ENCODE measurements at places on chromosomes 1 and 21.

- no peak for DNase-seq
Observed at GRCh38 chr1:159012495-159012894, 2.8 kb downstream of the IFI16 start.

GRCh38 chr1:177411381-177411780 is 240.6 kb downstream of the BRINP2 start:
- no peak for DNase-seq

- DNase-seq = no peak
Observed at GRCh38 chr1:175808999-175809398, 65.6 kb upstream of the TNR start.

GRCh38 chr1:230293390-230293700 is 132.8 kb downstream of the PGBD5 start:
- no peak for DNase-seq

DNA sequence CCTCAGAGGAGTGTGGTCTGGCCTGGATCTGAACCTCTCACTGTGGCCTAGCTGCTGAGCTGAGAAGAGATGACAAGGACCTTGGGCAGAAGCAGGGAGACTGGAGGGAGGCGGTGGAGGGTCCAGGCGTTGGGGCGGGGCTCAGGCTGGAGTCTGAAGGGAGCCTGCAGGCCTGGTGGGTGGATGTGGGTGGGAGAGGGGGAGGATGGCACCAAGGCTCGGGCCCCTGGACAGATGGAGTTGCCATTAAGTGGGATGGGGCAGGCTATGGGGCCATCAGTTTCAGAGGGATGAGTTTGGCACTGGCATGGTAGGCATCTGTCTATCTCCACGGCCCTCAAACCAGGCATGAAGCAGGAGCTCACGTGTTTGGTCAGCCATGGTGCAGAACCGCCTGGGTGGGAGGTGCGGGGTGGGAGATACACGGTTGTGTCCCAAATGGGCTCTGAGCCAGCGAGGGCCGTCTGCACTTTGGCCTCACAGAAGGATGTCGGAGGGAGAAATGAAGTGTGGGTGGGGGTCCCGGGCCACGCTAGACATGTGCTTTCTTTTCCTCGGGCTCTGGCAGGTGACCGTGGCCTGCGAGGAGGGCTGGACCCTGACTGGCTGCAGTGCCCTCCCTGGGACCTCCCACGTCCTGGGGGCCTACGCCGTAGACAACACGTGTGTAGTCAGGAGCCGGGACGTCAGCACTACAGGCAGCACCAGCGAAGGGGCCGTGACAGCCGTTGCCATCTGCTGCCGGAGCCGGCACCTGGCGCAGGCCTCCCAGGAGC is 23.6 kb downstream of the PCSK9 start:
- no peak for DNase-seq

DNA sequence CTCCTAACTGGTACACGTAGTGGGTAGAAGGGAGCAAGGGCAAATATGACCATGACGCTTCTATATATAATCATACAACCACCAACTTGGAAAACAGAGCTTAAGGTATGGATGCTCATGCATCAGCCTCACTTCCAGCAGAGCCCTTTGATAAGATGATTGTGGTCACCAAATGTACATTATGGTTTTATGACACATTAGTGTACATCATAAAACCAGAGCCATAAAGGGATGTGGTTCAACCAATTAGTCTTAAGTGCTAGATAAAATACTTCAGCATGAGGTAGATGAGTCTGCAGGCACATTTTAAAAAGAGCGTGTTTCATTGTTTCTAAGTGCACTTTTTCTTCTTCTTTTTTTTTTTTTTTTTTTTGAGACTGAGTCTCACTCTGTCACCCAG is 43.7 kb downstream of the NIBAN1 start:
- DNase-seq = no peak

DNA sequence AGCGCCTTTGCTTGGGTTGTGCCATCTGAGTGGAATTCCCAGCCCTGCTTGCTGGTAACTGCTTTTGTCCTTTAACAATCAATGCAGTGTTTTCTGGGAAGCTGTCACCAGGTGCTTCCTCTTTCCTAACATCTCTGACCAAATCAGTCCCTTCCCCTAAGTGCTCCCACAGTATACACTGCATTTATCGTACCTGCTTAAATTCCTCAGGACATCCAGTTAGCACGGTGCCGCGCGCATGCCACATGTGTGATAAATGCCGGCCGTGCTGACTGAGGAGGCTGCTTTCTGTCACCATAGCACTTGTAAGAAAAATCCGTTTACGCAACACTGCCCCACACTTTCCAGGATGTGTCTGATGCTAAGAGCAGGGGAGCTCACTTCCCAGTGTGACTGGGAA is 115.4 kb downstream of the BCAR3 start:
- no peak for DNase-seq

DNA sequence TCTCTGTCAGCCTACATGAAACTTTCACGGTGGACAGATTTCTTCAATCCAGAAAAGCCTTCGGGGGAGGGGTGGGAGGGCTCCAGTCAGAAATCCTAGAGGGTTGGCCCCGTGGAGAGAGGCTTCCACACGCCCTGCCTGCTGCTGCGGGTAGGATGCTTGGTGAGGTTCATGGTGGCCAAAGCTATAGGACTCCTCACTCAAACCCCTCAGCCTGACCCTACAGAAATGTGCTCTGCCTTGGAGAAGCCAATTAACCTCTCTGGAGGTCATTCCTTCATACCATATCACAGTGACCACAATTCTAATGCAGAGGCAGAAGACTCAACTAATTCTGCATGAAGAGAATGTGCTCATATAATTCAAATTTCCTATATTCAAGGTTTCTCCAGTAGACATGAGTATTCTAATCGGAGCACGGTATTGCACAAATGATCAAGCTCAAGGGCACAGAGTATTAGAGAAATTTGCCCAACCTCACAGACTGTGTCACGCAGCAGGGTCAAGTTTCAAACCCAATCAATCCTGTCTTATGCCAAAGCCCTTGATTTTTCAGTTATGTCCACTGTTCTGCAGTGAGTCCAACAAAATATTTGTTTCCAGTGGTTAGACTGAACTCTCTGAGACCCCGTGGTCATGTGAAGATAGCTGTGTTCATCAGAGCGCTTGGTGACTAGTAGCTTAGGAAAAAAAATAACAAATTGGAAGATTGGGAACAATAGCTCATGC is 104.8 kb downstream of the TOMM20 start:
- DNase-seq = no peak

- no peak for DNase-seq
Observed at GRCh38 chr1:36389999-36390398, 4.3 kb upstream of the STK40 start.

DNA sequence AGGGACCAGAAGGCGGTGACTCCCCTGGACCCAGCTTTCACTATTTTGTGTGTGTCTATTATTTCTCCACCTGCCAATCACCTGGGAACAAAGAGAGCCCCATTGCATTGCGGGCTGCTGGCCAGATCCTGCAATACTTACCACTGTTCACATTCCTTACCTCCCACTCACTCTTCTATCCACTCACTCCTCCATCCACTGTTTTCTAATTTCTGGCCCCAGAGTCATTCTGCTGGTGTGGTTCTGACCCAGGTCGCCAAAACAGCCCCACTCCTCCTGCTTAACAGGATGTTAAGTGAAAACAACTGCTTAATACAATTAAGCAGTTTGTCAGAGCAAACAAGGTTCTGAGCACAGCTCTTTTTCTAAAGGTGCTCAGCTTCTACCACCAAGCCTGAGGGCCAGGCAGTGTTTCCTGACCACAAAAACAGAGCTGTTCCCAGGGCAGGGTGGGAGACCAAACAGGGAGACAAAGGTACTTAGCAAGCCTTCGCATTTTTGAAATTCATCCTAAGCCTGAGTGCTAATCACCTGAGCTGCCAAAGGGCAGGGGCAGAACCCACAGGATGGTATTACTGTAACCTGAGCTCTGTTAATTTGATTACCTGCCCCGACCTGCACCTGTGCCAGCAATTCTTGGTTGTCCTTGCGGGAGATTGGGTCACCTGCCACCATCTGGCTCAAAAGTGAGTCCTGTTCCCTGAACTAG is 38.5 kb upstream of the EFCAB14 start:
- DNase-seq = no peak

DNA sequence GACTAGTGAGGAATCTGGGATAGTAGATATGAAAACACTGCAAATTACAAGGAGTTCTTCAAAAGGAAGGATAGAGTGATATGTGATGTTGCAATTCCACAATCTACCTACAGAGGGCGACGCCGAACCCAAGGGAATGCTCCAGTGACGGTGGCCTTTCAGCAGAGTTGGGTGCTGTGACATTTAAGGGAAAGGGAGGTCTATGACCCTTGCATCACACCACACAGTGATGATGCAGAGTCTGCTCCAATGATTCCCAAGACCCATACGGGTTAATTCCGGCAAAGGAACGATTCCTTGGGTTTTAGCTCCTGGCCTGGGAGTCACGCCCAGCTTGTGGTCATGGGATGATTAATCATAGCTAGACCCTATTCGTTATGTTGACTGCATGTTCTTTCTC is 123.0 kb upstream of the IGSF21 start:
- DNase-seq = no peak

- no peak for DNase-seq
Observed at GRCh38 chr21:20822666-20823065, 175.5 kb upstream of the NCAM2 start.

GRCh38 chr1:11237356-11237755 is 25.0 kb downstream of the MTOR start:
- no peak for DNase-seq

- no peak for DNase-seq
Observed at GRCh38 chr1:198913667-198914066, 274.8 kb downstream of the PTPRC start.

GRCh38 chr1:7233237-7233540 is 447.9 kb downstream of the CAMTA1 start:
- no peak for DNase-seq

- no peak for DNase-seq
Observed at GRCh38 chr1:214107322-214108096, 119.7 kb downstream of the PROX1 start.

- no peak for DNase-seq
Observed at GRCh38 chr1:41286486-41286885, 44.4 kb upstream of the SCMH1 start.

- DNase-seq = no peak
Observed at GRCh38 chr1:201137579-201138310, 10.8 kb upstream of the ASCL5 start.

GRCh38 chr21:40547906-40548513 is 298.9 kb downstream of the DSCAM start:
- no peak for DNase-seq

DNA sequence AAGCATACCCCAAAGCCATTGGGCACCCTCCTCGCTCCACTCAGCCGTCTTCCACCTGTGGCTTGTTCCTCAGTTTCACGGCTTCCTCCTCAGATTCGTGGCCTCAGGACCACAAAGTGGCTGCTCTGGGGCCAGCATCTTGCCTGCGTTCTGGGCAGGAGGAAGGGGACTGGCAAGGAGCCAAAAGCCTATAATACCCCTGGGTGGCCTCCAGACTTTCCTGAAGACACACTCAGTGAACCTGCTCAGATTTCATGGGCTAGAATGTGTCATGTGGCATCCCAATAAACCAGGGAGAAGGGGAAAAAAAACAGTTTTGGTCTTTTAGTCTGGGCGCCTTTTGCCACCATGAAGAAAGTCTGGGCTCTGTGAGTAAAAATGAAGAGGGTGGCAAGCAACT is 62.0 kb downstream of the SDC3 start:
- DNase-seq = no peak

DNA sequence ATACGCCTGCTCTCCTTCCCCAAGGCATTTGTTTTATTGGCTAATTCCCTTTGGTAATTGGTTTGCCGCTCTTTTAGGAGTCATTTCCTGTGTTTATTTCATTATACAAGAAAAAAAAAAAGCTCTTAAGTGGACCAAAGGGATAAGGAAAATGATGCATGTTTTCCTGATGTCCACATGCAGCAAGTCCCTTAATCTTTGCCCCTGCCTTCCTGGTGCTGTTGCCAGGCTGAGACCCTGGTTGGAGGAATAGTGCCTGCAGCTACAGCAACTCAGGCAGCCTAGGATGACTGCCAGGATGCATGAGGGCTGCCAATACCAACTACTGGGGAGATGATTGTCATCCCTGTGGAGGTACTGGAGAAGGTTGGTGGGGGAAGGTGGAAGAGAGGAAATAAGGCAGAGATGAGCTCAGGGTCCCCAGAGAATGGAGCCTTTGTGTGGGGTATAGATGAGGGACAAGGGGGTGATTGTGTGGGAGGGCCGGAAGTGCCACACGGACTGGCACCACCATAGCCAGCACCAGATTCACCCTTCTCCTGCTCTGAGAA is 6.1 kb upstream of the GATAD2B start:
- no peak for DNase-seq

GRCh38 chr1:179984101-179984500 is 29.5 kb downstream of the CEP350 start:
- no peak for DNase-seq

Measured in CD8-positive, alpha-beta T cell (primary cell).